Left lung (tissue), 14 donors: ENCODE measurements at places on chromosomes 3 and 15. TPM values are rescaled to one million over a fixed set of nuclear protein-coding genes. Genes with fewer than 3 reads are reported as not detected.

The RTP1 gene
- total RNA-seq: not detected

The AADAC gene
- total RNA-seq: 1.1 TPM

The TAMM41 gene
- total RNA-seq: 16.9 TPM

The ZMAT3 gene
- 14.3 TPM for total RNA-seq

The POLG gene
- total RNA-seq: 71.5 TPM

The CGNL1 gene
- total RNA-seq: 68.1 TPM

The HOMER2 gene
- 18.8 TPM for total RNA-seq

The EPHB3 gene
- 8.1 TPM for total RNA-seq

The WDR93 gene
- total RNA-seq: 0.52 TPM

The SAMMSON gene
- total RNA-seq: not detected

The THAP10 gene
- 2.2 TPM for total RNA-seq

The SLC28A2 gene
- not detected for total RNA-seq

The TRH gene
- total RNA-seq: not detected

The ADAMTS17 gene
- 2.9 TPM for total RNA-seq

The HIGD2B gene
- 0.24 TPM for total RNA-seq

The CD86 gene
- 13.4 TPM for total RNA-seq

The RPL14 gene
- total RNA-seq: 1,533 TPM
